Peyer's patch (tissue), 4 donors: ENCODE measurements at places on chromosomes 4 and X.

DNA sequence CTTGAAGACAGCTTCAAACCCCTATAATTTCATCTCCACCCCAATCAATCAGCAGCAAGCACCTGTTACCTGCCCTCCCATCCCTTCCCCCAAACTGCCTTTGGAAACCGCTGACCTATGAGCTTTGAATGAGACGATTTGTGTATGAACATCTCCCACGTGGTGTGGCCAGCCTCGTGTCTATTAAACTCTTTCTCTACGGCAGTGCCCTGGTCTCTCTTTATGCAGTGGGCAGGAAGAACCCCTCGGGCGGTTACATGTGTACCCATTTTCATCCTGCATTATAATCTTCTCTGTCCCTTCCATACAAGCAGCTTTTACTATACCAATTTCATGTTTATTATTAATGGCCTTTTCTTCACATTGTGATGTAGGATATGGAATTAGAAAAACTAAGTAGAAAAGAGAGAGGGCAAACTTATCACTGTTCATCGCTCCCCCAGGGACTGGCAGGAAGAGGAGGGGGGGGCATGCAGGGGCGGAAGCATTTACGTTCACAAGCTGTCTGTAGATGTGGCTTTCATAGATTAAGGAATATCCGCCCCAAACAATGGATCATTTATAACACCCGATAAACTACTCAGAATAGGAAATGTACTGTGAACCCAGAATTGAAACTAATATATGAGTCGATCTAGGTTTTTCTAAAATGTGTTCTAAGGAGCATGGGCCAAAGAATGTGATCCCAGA, 95.5 kb upstream of the ZNF518B start:
- no peak for DNase-seq

- DNase-seq = no peak
Observed at GRCh38 chrX:133776072-133776471, 209.3 kb downstream of the GPC3 start.

- DNase-seq = no peak
Observed at GRCh38 chr4:143961075-143961474, 55.7 kb upstream of the GYPE start.

GRCh38 chr4:123649645-123650391, 253.2 kb downstream of the SPRY1 start:
- DNase-seq = peak; percentile 56

DNA sequence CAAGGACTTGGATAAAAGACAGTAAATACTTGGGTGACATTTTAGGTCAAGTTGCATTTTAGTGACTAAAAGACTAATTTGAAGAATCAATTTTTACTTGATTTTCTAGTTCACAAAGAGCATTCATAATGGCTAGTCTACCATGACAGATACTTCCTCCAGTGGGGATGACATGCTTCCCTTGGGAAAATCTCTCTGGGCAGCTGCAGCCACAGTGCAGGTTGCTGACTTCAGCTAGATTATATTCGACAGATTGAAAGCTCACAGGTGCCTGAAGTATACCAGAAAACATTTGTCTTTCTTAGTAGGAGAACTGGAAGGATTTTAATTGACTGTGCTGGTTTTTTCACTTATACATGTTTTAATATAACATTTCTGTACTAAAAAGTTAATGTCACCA, 209.6 kb upstream of the MAGEB2 start:
- no peak for DNase-seq

GRCh38 chr4:128787509-128788311, 21.8 kb upstream of the JADE1 start:
- DNase-seq = no peak

GRCh38 chr4:35342833-35343232, 901.5 kb downstream of the ARAP2 start:
- DNase-seq = no peak

GRCh38 chr4:152038238-152038637, 277.4 kb upstream of the GATB start:
- DNase-seq = no peak

GRCh38 chrX:124028182-124028581, 66.7 kb downstream of the STAG2 start:
- DNase-seq = no peak

DNA sequence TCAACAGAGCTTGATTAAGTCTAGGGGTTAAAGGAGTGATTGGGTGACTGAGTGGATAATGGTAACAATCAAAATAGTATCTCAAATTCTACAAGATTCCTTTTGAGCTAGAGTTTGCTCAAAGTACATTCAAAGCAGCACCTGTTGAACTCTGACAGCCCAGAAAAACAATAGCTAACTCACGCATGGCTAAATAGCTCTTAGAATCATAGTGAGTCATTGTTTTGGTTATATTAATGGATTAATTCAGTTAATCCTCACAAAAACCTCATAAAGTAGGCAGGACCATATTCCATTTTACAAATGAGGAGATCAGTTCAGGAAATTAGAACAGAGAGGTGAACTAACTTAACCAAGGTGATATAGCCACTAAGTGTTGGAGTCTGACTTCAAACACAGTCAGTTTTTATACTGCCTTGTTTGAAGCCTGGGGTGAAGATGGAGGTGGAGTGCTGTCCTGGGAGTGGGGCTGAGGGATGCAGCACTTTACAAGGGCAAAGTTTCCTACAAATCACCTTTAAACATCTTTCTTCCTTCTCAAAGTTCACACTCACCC, 35.9 kb upstream of the PPM1K start:
- no peak for DNase-seq

- DNase-seq = no peak
Observed at GRCh38 chrX:30301963-30302362, 7.2 kb downstream of the NR0B1 start.

DNA sequence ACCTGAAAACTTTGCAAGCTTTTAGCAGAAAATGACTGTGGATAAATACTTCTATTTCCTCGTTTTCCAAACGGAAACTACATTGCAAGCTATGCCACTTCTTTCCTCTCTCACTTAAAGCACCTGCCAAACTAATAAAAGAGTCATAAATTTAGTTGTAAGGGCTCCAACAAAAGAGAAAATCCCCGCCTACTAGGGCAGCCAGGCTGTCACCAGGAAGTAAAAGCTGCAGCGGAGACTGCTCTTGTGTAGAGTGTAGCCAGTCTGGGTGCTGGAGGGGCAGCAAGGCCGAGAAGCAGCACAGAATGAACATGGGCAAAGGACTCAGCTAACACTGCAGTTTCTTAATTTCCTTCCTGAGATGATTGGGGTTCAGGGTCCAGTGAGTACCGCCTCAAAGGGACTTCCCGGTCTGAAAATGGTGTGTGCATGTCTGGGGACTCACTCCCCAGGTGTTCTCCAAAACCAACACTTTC, 89.3 kb upstream of the MAML3 start:
- peak; percentile 82 for DNase-seq

GRCh38 chr4:28093071-28093470, 1232.4 kb downstream of the STIM2 start:
- DNase-seq = no peak

GRCh38 chr4:25466966-25467697, 90.1 kb downstream of the ANAPC4 start:
- DNase-seq = no peak

- DNase-seq = peak; percentile 55
Observed at GRCh38 chrX:17833954-17834353, 27.1 kb downstream of the RAI2 start.

GRCh38 chrX:56757327-56757726, 28.3 kb downstream of the NBDY start:
- no peak for DNase-seq

DNA sequence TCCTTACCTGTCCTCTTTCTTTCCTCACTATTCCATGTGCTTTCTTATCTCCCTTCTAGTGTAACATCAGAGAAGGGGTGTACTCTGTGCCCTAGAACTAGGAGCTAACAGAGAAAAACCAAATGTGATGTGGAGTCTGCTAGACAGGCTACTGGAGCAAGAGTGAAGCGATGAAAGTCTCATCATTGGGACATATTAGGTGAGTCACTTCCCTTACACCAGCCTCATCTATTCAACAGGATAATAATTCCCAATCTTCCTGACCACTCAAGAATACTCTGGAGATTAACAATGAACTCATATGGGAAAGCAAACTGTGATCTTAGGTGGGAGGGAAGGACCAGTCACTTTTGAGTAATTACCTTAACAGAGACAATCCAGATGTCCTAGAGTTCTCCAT, 58.1 kb downstream of the RAB40A start:
- no peak for DNase-seq

DNA sequence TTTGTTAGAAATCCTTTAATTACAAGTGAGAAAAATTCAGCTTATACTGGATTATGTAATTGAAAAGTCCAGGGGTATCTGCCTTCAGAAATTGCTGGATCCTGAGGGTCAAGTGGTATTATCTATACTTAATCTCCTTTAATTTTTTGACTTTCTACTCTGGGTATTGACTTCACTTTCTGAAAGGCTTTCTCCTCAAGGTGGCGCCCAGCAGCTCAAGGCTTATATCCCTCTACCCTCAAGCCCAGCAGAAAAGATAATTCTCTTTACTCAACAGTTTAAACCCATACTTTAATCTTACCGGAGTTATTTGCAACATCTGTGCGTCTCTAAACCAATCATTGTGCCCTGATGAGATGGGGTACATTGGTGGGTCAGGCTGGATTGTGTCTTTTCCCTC, 129.5 kb downstream of the LARP7 start:
- DNase-seq = no peak

DNA sequence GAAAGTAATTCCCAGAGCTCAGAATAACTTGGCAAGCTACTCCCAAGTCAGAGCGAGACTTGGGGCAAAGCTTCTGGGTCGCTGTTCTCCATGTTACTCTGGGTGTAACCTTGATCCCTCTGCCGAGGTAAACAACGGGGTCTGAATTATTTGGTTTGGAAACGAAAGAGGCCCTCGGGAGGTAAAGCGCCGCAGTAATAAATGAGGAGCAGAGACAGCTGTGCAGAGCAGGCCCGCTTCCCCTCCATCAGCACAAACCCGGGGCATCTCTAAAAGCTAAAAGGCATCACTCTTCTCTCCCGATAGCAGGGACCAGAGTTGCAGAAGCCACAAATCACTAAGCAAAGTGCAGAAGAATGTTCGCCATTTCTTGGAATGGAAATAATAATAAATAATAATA, 561.5 kb downstream of the BCOR start:
- no peak for DNase-seq

DNA sequence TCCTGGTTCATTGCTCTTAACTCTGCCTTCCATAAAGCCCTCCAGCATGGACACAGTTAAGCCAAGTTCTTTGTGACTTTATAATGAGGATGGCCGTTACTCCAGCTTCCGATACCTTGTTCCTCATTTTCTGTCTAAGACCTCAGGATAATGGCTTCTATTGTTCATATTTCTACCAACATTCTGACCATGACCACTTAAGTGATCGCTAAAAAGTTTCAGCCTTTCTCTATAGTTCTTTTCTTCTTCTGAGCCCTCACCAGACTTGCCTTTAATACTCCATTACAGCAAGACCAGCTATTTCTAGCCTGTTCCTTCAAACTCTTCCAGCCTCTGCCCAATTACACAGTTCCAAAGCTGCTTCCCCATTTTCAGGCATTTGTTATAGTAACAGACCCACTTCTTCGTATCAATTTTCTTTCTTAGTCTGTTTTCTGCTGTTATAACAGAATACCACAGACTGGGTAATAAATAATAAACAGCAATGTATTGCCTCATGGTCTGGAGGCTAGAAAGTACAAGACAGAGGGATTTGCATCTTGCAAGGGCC, 12.3 kb downstream of the RNF175 start:
- DNase-seq = no peak

DNA sequence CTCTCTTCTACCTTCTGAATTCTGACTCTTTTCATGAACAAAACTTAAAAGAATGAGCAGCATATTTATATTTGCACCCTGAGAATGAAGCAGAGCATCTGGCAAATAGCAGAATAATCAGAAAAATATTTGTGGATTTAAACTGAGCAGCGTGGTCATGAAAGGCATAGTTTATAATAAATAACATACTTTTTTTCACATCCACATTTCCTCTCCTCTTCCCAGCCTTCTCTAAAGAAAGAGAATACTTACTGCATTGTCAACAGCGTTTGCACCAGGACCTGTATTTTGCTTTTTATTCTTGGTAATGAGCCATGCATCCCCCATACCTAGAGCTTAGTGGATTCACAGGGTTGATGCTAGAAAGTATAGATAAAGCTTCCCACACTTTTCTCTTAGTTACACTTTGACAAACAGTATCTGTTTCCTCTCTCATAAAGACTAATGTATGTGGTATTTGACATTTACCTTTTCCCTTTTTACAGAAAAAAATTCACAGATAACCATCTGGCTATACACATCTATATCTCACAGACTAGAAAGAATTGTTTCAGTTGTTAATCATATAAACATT, 131.5 kb downstream of the PRSS12 start:
- DNase-seq = no peak

- DNase-seq = no peak
Observed at GRCh38 chrX:103356130-103356798, at the start of gene TCEAL9. Gene TCEAL9 (plus strand): TSS chrX:103356506. CDS start chrX:103357685, 1,179 bp downstream.

- no peak for DNase-seq
Observed at GRCh38 chr4:121791481-121791880, 9.6 kb upstream of the EXOSC9 start.

DNA sequence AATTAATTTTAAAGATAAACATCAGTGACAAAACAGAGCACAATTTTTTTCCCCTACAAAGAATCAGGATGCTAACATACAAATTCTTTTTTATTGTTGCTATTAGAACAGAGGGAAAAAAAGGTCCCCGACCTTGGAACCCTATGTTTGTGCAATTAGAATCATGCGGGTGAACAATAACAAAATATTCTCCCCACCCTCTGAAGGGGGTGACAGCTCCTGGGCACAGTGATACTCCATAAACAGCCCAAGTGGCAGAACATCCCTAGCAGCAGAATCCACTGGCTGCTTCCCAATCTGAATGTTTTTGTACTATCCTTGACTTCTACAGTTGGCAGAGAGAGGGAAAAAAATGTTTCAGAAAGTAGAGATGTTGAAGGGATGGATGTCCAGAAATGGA, 87.7 kb upstream of the TLL1 start:
- DNase-seq = no peak

GRCh38 chr4:107714256-107714655, 5.8 kb downstream of the PAPSS1 start:
- no peak for DNase-seq

GRCh38 chr4:109444182-109444844, 10.7 kb downstream of the SEC24B start:
- no peak for DNase-seq
